Naive B cell (primary cell): ENCODE measurements at places on chromosomes 12 and 14.

DNA sequence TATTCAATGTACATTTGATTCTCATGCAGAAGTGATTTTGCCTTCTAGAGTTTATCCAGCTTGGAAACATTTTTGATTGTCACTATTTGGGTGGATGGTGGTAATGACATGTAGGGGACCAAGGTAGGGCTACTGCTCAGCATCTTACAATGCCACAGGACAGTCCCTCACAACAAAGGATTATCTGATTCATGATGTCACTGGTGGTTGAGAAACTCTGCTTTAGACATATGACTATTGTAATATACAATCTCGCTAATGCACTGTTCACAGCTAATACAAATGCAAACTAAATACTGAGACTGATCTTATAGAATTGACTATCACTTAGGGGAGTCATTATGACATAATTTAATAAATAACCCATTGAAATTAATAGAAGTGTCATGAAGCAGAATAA lies 60.4 kb upstream of the BTG1 start:
- DNase-seq, result no peak

GRCh38 chr14:64817631-64818030 lies 62.1 kb downstream of the SPTB start:
- no peak for DNase-seq

GRCh38 chr14:34502545-34503225 lies 36.8 kb downstream of the EAPP start:
- DNase-seq, result no peak

DNA sequence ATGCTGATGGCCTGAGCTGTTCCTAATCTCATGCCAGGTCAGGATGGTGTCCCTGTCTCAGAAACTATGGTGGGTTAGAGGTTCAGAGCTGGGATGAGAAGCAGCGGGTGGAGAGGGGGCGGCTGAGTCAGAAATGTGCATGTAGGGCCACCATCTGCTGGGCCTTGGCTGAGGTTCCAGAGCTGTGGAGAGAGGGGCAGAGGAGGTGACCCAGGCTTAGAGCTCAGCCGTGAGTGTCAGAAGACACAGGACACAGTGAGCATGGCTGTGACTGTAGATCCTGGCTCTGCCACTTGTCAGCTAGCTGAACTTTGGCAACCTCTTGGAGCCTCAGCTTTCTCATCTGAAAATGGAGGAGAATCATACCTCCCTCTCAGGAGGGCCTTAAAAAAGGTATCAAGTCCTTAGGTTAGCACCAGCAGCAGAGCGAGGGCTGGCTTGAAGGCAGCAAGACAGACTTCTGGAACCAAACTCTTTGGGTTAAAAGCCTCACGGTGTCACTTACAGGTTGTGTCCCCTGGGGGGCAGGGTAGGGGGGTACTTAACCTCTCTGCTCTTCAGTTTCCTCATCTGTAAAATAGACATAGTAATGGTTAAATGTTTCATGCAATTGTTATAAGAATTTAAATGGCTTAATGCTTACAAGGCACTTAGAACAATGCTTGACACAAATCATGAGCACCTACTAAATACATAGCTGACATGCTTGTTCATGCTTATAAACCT lies 34.8 kb downstream of the TMEM229B start:
- DNase-seq, result no peak

DNA sequence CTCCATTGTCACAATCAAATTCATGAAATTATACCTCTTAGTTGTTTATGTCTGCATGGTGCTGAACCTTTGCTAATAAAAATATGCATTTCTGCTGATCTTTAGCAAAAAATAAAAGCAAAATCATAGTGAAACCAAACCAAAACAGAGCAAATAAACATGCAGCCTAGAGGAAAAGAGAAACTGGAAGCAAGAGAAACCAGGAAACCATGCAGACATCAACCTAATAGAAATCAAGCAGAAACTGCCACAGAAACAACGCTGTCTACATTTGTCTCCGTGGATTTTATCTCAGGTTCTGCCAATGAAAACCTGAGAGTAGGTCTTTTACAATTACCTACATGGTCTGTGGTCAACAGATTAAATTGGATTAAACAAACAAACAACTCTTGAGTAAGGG lies 173.7 kb downstream of the SYT10 start:
- no peak for DNase-seq

DNA sequence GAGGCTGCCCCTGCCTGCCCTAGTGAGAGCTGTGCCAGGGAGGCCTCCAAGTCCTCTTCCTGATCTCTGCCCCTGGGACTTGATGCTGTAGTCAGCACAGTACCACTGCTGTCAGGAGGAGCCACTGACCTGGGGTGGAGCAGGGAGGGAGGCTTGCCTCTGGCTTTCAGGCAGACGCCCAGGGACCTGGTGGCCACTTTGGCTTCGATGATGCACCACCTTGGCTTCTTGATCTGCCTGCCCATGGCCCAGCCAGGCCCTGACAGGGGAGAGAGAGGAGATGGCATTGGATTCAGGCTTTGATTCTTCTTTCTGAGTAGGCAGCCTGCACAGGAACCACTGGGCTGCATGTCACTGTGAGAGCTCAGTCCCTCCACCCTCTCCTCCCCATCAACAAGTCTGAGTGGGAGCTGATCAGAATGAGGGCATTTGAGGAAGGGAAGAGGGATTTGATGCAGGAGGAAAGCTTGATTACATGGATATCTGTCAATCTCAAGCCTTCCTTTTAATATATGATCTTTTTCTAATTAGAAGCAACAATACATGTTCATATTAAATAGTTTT lies 24.7 kb downstream of the TMEM63C start:
- no peak for DNase-seq

DNA sequence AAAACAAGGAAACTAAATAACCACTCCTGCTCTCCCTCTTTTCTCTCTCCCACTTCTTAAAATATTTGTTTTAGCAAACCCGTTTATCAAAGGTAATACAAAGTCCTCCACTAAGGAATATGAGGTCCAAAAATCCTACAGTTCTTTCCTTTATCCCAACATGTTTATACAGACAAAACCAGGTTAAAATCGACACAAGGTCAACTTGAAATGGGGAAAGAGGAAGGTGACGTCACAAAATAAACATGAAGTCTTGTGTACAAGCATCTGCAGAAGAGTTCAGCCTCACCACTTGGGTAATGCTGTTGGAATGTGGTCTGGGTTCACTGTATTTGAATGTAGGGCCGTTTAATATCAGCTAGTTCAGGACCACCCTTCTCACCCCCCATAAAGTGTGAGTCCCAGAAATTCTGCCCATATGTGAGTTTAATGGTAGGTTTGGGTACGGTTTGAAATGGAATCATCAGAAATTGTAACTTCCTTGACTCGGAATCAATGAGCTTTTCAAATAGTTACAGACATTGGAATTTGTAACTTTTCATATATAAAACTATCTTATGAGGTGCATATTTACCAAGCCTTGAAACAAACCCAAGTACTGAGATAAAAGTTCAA lies 120.0 kb upstream of the SLC38A2 start:
- no peak for DNase-seq
